ENCODE measurements at places on chromosomes 11 and 22.
A peak's percentile ranks its signal among the peaks of the same experiment; 100 is the strongest.

- no peak for DNase-seq
Observed at GRCh38 chr11:46090375-46090774, 30.9 kb downstream of the PHF21A start.

DNA sequence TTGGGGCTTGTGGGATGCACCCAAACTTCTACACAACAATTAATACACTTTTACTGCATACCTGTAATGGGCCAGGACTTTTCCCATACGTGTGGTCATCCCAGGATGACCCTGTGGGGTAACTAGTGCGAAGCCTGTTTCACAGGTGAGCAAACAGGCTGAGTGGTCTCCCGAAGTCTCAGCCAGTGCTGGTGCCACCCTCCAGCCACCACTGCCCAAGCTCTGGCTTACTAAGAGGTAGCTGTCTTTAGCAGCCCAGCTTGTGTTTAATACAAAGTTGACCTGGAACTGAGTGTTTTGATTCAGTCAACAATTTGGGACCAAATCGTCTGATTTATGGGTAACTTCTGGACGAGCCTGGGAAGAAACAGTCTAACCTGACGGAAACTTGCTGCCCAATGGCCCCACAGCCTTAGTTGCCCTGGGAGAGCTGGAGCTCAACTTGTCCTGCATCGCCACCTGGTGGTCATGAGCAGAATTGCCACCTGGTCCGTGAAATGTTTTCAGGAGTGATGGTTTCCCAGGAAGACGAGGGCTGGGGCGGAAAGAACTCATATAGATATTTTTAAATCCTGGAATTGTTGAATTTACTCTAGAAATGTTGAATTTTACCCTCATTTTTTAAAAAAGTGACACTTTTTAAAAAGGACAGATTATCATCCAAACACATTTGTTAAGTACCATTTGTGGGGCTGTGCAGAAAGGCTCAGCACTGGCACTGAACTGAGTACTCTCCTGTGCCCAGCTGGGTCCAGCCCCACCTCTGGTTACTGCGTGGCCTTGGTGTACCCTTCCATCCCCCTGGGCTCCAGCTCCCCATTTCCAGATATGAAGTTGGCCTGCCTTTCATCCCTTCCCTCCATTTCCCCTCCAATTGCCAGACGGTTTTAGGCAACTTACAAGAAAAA lies 95.5 kb upstream of the PARVA start:
- peak; percentile 78 for DNase-seq

DNA sequence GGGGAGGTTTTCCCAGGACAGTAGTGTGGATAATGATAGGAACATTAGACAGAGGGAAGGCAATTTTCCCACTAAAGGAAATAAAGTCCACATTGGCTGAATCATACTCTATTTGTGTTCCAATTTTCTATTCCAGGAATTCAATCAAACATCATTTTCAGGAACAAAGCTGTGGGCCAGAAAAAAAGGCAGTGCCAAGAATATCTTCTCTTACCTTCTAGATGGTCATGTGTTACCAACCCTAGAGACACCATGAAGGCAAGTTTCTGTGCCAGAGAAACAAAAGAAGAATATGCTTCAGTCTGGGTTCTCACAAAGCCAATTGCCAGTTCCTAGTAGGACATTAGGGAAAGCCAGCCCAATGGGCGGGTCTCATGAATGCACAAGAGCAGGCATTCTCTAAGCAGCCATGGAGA lies 27.5 kb downstream of the LARGE2 start:
- DNase-seq = no peak

DNA sequence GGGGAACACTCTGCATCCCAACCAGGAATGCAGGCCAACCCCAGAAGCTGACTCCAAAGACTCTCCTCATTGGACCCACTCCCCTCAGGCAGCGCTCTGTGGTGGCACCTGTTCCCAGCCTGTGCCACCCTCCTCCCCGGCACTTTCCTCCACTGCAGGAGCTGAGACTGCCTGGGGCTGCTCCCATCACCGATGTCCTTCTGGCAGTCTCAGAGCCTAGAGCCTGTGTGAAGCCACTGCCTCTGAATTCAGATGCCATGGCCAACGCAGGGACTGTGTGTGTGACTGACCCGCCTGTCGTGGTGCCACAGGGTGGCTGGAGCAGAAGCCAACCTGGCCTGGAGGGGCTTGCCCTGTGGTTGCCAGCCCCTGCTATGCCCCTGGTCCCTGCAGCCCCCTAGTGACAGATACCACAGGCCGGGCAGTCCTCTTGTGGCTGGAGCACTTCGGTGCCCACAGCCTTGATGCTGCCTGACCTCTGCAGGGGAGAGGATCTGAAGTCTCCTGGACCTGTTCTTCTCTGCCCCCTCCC lies 43.2 kb downstream of the TBX1 start:
- DNase-seq = no peak

- DNase-seq = no peak
Observed at GRCh38 chr11:2976294-2977063, 15.7 kb downstream of the NAP1L4 start.

DNA sequence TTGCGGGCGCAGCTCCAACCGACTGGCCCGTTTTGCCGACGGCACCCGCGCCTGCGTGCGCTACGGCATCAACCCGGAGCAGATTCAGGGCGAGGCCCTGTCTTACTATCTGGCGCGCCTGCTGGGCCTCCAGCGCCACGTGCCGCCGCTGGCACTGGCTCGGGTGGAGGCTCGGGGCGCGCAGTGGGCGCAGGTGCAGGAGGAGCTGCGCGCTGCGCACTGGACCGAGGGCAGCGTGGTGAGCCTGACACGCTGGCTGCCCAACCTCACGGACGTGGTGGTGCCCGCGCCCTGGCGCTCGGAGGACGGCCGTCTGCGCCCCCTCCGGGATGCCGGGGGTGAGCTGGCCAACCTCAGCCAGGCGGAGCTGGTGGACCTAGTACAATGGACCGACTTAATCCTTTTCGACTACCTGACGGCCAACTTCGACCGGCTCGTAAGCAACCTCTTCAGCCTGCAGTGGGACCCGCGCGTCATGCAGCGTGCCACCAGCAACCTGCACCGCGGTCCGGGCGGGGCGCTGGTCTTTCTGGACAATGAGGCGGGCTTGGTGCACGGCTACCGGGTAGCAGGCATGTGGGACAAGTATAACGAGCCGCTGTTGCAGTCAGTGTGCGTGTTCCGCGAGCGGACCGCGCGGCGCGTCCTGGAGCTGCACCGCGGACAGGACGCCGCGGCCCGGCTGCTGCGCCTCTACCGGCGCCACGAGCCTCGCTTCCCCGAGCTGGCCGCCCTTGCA lies 1.0 kb downstream of the FJX1 start:
- no peak for DNase-seq

Data from CD4-positive, alpha-beta T cell treated with Interleukin-4 for 1 hour (primary cell).